ENCODE measurements at places on chromosomes 12 and 14. TPM values are rescaled to one million over a fixed set of nuclear protein-coding genes. Genes with fewer than 3 reads are reported as not detected.

- H3K27me3 ChIP-seq, result no peaks in the 10 kb centered on the region
- no peak overlapping the region for H3K4me3 ChIP-seq
- peak; percentile 81 for DNase-seq
- H3K27ac ChIP-seq, result no peak overlapping the region
- H3K4me1 ChIP-seq, result peaks cover 5% of the 10 kb centered on the region
Observed at GRCh38 chr14:57317248-57317833, 48.6 kb downstream of the AP5M1 start.

DNA sequence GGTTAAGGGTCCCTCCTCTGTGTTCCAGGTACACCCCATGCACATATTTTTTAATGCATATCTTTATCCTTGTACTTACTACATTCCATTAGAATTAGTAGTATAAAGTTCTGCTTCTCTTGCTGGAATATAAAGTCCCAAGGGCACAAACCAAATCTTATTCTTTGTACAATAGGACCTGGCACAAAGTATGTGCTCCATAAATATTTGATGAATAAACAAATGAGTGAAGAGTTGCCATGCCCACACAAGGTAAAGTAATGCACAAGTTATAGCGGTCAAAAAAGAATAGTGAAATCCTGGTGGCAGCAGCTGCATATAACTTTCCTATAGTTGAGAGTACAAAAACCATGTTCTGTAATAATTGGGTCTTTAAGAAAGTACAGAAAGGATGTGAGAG is 82.1 kb upstream of the BMP4 start:
- DNase-seq, result no peak
- H3K36me3 ChIP-seq, result no peaks in the 10 kb centered on the region
- no peak overlapping the region for H3K4me3 ChIP-seq
- no peak overlapping the region for H3K27ac ChIP-seq

- peaks cover 71% of the 10 kb centered on the region for H3K4me1 ChIP-seq
- peak; percentile 77 for DNase-seq
- H3K27me3 ChIP-seq, result no peaks in the 10 kb centered on the region
- H3K4me3 ChIP-seq, result peak overlapping the region; percentile 74
- peak overlapping the region; percentile 90 for H3K27ac ChIP-seq
Observed at GRCh38 chr14:68779761-68780323, 13.0 kb downstream of the ZFP36L1 start.

GLT8D2 gene
- not detected for total RNA-seq

DNA sequence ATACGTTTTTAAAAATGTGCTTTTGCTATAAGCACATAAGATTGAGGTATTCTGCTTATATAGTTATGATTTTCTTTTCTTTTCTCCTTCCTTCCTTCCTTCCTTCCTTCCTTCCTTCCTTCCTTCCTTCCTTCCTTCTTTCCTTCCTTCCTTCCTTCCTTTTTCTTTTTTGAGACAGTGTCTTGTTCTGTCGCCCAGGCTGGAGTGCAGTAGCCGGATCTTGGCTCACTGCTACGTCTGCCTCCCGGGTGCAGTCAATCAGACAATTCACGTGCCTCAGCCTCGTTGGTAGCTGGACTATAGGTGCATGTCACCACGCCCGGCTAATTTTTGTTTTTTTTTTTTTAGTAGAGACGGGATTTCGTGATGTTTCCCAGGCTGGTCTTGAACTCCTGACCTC is 5.8 kb downstream of the CFAP54 start:
- H3K4me3 ChIP-seq, result no peak overlapping the region
- no peak overlapping the region for H3K27ac ChIP-seq
- H3K4me1 ChIP-seq, result peaks cover 28% of the 10 kb centered on the region
- no peak for DNase-seq

DNA sequence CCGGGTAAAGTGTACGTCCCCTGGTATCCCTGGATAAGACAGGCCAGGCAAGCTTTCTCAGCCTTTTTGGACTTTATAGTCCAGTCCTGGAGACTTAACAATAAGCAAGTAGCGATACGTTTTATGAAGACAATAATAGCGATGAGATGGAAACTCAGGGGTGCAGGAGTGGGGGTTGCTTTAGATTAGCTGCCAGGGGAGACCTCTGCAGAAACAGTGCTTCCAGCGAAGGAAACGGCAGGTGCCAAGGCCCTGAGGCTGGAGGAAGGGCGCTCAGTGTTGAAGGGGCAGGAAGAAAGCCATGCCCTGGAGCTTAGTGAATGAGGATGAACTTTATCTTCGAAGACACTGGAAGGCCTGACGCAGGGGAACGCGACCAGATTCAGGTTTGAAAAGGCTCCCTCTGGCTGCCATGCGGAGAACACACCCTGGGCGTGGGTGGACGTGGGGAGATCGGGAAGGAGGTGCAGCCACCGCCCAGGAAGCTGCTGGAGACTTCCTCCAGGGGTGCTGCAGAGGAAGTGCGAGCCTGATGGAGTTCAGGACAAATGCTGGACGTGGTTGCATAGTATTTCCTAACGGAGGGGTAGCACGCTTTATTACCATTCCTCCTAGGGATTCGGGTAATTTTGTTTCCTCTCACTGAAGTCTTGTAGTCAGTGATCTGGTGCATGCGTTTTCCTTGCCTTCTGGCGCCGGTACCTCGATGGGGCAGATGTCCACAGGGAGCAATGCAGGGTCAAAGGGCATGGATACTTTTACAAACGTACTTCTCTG is 26.1 kb upstream of the UBC start:
- no peak overlapping the region for H3K4me3 ChIP-seq
- peak; percentile 90 for DNase-seq
- H3K27ac ChIP-seq, result no peak overlapping the region
- peaks cover 24% of the 10 kb centered on the region for H3K4me1 ChIP-seq

ABCD2 gene
- total RNA-seq, result 22.5 TPM

- H3K4me1 ChIP-seq, result peaks cover 2% of the 10 kb centered on the region
- no peak for DNase-seq
- H3K27ac ChIP-seq, result no peak overlapping the region
- no peaks in the 10 kb centered on the region for H3K27me3 ChIP-seq
- H3K4me3 ChIP-seq, result no peak overlapping the region
Observed at GRCh38 chr12:122859303-122860039, 24.2 kb downstream of the HIP1R start.

RND1 gene
- total RNA-seq, result 2.5 TPM

DNA sequence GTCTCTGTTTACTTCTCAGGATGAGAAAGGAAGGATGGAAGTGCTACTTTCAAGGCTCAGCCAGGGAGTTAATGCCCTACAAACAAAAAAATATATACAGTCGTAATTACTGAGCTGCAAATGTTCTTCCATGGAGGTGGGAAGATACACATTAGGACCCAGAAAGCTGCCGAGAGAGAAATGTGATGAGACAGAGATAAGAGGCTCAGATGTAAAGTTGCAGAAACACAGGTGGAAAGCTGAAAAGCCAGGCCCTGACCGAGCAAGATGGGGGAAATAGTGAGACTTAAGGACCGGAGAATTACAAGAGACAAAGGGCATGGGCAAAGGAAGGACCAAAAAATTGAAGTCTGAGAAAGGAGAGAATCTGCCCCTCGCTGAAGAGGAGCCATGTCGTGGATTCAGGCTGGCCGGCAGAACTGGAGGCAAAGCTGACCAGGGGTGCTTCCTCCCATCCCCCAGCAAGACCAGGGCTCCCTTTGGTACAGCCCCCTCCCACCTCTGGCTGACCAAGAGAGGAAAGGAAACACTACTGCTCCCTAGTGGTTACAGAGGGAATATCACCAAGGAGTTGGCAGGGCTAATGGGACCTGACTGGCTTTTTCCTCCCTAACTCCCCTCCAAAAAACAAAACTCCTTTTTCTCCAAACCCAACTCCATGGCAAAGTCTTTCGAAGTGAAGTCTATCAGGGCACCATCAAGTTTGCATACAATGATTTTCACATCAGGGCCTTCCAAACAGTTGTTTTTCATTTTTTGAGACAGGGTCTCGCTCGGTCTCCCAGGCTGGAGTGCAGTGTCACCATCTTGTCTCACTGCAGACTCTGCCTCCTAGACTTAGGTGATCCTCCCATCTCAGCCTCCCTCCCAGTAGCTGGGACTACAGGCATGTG is 12.1 kb downstream of the ZFHX2 start:
- no peak overlapping the region for H3K4me3 ChIP-seq
- DNase-seq, result peak; percentile 41
- H3K4me1 ChIP-seq, result no peaks in the 10 kb centered on the region
- peaks cover 2% of the 10 kb centered on the region for H3K27me3 ChIP-seq
- H3K27ac ChIP-seq, result no peak overlapping the region
- no peaks in the 10 kb centered on the region for H3K36me3 ChIP-seq

DNA sequence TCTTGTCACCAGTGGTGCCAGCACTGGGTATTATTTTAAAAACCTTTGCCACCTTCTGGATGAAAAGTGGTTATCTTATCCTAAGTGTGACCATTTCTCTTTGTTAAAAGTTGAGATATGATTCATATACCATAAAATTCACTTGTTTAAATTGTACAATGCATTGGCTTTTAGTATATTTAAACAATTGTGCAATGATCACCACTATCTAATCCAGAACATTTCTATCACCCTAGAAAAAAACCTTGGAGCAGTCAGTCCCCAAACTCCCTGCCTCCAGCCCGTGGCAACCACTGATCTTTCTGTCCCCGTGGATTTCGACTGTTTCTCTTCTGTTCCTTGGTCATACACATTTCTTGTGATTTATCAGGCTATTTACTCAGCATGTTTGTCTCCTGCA is 28.3 kb downstream of the SH2B3 start:
- H3K4me3 ChIP-seq, result peak overlapping the region; percentile 75
- H3K36me3 ChIP-seq, result peaks cover 48% of the 10 kb centered on the region
- no peak for DNase-seq
- no peaks in the 10 kb centered on the region for H3K27me3 ChIP-seq
- peak overlapping the region; percentile 99 for H3K27ac ChIP-seq
- peaks cover 98% of the 10 kb centered on the region for H3K4me1 ChIP-seq

- H3K4me1 ChIP-seq, result no peaks in the 10 kb centered on the region
- H3K27me3 ChIP-seq, result no peaks in the 10 kb centered on the region
- no peaks in the 10 kb centered on the region for H3K36me3 ChIP-seq
- H3K4me3 ChIP-seq, result no peak overlapping the region
Observed at GRCh38 chr12:84701041-84701440, 211.6 kb downstream of the SLC6A15 start.

PLD4 gene
- not detected for total RNA-seq
